ENCODE measurements at places on chromosomes 7 and 10. TPM values are rescaled to one million over a fixed set of nuclear protein-coding genes. Genes with fewer than 3 reads are reported as not detected.

Gene PRLHR
- total RNA-seq: not detected

- no peaks in the 10 kb centered on the region for H3K4me1 ChIP-seq
- H3K27ac ChIP-seq: no peak overlapping the region
- no peaks in the 10 kb centered on the region for H3K27me3 ChIP-seq
- DNase-seq: no peak
- no peaks in the 10 kb centered on the region for H3K36me3 ChIP-seq
Observed at GRCh38 chr7:103048833-103049232, 25.8 kb downstream of the FBXL13 start.

Gene SPDYE5
- total RNA-seq: 0.09 TPM

- H3K36me3 ChIP-seq: no peaks in the 10 kb centered on the region
- no peaks in the 10 kb centered on the region for H3K27me3 ChIP-seq
- H3K27ac ChIP-seq: no peak overlapping the region
- no peak overlapping the region for H3K4me3 ChIP-seq
- DNase-seq: no peak
Observed at GRCh38 chr10:116766241-116766827, 24.0 kb upstream of the HSPA12A start.

GRCh38 chr7:45294559-45294958, 137.0 kb downstream of the RAMP3 start:
- no peaks in the 10 kb centered on the region for H3K36me3 ChIP-seq
- no peak overlapping the region for H3K27ac ChIP-seq
- peaks cover 5% of the 10 kb centered on the region for H3K27me3 ChIP-seq
- no peak overlapping the region for H3K4me3 ChIP-seq
- no peak for DNase-seq

Gene ENO4
- total RNA-seq: not detected

Data from natural killer cell (primary cell).